ENCODE measurements at places on chromosomes 4 and X.

- DNase-seq: no peak
Observed at GRCh38 chr4:184806229-184806550, 19.6 kb downstream of the ACSL1 start.

DNA sequence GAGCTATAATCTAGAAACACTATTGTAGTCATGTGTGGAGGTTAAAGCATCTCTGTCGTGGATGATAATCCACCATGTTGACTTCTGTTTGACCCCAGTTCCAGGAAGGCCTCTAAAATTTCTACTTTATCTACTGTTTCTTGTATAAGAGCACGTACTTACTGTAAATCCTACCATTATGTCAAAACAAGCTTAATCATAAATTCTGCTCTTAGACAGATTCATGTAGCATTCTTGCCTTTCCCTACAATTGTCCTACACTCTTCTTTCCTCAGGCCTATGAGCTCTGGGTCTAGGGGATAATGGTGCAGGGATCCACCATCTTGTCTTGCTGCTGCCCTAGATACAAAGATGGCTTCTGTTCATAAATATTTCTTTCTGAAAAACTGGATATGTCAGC lies 2594.3 kb downstream of the ARAP2 start:
- DNase-seq: no peak

- DNase-seq: no peak
Observed at GRCh38 chrX:362351-362750, 24.4 kb downstream of the PPP2R3B start.

GRCh38 chrX:71282514-71283402 lies 677 bp upstream of the NONO start:
- DNase-seq: no peak

GRCh38 chr4:172982151-172982590 lies 186.4 kb upstream of the GALNT7 start:
- no peak for DNase-seq
